Right renal pelvis (tissue), 4 donors: ENCODE measurements at places on chromosomes 7 and 10.

GRCh38 chr7:50164559-50165170 lies 71.6 kb upstream of the ZPBP start:
- no peak for DNase-seq

DNA sequence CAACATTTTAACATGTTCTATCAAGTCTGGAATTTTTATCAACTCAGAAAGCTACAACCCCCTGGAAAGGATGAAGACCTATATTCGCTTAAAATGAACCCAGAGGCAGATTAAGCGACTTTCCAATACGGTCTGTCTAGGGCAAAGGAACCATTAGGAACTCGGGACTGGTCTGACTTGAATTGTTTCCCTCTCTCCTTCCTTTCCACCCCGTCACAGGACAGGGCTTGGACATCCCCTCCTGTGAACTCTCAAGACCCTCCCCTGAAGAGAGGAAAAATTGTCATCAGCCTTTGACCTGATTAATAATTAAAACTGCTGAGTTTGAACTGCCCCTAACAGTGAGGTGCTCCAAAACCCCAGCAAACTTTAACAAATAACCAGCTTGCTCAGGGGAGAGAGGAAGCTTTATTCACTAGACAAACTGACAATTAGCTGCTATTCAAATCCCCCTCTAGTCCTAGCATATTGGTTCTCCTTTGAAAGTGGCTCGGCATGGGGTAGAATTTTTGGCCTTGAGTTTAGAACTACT lies 22.6 kb upstream of the SLF2 start:
- no peak for DNase-seq

DNA sequence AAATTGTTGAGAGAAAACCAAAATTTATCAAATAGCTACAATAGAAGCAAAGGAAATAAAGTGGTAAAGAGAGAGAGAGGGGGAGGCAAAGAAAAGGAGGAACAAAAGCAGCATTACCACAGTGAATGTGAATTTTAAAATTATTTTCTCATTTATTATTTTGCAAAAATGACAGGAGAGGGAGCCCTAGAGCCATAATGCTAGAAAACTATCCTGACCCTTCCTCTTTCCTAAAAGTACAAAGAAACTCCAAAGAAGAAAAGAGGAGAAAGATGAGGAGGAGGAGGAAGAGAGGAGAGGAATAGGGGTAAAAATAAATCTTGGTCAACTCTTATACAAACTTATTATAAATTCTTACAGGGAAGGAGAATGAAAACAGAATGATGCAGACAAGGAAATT lies 921.5 kb downstream of the NRG3 start:
- DNase-seq, result peak; percentile 14

- no peak for DNase-seq
Observed at GRCh38 chr7:112362053-112362650, 88.1 kb upstream of the IFRD1 start.

DNA sequence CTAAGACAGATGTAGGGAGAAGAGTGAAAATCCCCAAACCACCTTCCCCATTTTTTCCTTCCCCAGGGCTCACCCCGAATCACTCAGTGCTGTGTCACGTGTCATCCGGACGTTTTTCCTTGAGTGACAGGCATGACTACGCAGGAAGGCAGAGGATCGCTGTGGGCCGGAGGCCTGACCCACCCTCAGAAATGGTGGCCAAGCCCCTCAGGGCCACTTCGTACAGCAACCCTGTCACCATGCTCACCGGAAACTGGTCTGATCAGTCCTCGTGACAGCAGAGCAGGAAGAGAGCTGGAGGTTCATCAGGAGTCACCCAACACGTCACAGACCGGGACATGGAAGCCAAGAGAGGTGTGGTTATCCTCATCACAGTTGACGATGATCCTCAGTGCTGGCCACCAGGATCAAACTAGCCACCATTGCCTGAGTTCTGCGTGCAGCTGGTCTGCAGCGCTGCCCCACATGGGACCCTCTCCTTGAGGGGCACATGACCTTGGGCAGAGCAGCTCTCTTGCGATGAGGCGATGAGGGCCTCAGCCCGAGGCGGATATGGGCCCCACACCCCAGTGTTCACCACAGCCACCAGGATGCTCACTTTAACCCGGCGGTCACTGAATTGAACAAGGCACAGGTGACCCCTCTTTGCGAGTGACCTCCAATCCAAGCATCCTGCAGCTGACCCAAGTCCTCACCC lies 99.3 kb upstream of the INSIG1 start:
- no peak for DNase-seq

DNA sequence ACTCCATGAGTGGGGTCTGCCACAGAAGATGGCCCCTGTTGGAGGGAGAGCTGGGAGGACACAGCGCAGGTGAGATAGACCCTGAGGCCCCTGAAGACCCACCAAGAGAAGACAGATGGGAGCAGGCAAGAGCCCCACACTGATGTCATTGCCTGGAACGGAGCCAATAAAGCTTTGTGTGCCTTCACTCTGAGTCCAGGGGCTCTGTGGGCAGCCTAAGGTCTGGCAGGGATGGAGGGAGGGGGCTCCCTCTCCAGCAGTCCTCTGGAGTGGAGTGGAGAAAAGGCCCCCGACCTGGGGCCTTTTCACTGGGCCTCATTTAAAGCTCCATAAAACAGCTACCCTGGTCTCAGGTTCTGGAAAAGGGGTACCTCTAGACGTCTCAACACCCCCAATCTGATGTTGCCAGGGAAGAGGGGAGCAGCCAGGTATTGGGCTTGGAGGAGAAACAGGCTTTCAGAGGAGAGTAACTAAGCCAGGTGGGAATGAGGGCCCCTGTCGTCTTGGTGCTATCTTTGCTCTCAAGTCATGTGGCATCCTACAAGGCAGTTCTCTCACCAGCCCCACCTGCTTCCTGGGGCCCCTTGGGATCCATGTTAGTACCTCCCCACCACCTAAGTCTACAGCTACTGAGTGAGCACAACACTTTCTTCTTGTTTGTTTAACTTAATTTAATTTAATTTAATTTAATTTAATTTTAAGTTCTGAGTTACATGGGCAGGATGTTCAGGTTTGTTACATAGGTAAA lies 1.4 kb downstream of the C10orf62 start:
- DNase-seq, result no peak

DNA sequence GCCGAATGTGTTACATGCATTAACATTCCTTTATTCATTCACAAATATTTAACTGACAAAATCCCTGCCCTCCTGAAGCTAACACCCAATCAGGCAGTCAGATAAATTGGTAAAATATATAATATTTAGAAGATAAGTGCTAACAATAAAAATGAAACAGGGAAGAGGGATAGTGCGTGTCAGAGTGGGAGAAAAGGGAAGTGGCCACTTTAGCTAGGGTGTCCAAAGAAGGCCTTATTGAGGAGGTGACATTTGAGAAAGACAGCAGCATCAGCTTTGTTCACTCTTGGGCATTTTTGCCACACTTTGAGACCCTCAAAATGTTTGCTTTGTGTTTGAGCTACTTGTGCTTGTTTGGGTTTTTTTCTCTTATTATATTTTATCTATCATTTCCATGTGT lies 317.8 kb downstream of the SNX13 start:
- DNase-seq, result no peak

GRCh38 chr10:7405637-7406036 lies 5.2 kb downstream of the SFMBT2 start:
- DNase-seq, result no peak

DNA sequence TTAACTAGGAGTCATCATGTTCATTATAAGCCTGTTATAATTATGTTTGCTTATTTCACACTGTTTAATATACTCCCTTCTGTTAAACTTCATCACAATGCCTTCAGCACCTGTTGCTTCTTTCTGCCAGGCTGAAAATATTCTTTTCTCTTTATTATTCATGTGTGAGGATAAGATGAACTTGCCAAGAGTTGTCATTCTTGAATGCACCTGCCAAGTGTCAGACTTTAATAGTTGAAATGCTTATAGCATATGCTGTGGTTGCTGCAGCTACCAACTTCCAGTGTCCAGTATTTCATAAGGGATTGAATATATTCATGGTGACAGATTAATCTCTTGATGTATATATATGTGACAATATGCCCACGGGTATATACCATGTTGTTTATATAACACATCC lies 339.2 kb upstream of the MEOX2 start:
- DNase-seq, result no peak

DNA sequence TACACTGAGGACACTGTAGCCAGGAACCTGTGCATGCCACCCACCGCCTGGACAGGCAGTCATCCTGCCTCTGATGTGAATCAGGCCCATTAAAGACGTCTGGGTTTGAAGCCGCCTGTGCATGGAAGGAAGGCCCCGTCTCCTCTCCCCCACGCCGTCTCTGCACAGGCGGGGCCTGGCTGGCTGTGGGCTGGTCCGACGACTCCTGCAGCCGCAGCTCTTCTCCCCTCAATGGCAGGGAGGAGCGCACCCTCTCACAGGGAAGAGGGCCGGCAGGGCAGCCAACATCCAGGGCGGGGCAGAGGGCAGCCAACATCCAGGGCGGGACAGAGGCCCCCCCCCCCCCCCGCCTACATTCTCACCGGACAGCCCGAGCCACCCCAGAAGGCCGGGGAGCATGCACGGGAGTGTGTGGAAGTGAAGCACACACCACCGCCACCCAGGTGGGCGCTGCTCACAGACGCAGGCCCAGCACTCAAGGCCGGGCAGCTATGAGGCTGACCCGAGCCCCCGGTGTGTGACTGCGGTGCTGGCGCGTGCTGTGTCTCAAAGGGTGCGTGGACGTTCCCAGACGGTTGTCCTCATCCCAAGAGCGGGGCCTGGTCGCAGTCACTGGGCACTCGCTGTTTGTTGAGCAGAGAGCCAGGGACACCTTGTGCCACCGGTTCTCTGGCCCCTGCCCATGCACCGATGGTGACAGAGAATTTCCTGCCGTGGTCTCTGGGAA lies 19.1 kb downstream of the DPYSL4 start:
- no peak for DNase-seq

DNA sequence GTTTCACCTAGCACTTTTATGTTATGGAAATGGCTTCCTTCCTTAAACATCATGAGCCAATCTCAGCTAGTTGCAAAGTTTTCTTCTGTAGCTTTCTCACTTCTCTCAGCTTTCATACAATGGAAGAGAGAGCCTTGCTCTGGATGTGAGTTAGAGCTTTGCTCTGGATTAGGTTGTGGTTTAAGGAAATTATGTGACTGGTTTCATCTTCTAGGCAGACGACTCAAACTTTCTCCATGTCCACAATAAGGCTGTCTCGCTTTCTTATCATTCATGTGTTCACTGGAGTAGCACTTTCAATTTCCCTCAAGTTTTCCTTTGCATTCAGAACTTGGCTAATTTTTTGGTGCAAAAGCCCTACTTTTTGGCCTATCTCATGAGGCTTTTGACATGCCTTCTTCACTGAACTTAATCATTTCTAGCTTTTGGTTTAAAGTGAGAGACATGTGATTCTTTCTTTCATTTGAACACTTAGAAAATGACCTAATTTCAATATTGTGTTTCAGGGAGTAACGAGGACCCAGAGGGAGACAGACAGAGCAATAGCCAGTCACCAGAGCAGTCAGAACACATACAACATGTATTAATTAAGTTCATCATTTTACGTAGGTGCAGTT lies 49.8 kb downstream of the CNOT4 start:
- no peak for DNase-seq

- no peak for DNase-seq
Observed at GRCh38 chr7:117247809-117248208, 75.0 kb downstream of the WNT2 start.

DNA sequence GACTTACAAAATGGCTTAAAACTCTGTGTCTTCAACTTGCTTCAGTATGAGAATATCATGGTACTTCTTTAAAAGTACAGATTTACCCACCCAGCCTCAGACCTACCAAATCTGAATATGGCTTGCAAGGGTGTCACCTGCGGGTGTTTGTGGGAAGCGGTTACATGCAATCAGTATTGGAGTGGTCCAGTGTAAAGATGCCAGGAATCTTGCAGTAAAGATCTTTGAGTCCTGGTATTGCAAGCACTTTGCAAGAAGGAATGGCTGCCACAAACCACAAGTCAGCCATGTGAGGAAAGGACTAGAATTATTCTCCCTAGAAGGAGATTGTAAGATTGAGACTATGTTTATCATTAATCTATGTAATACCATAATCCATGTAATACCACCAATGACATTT lies 115.1 kb downstream of the PON1 start:
- no peak for DNase-seq

DNA sequence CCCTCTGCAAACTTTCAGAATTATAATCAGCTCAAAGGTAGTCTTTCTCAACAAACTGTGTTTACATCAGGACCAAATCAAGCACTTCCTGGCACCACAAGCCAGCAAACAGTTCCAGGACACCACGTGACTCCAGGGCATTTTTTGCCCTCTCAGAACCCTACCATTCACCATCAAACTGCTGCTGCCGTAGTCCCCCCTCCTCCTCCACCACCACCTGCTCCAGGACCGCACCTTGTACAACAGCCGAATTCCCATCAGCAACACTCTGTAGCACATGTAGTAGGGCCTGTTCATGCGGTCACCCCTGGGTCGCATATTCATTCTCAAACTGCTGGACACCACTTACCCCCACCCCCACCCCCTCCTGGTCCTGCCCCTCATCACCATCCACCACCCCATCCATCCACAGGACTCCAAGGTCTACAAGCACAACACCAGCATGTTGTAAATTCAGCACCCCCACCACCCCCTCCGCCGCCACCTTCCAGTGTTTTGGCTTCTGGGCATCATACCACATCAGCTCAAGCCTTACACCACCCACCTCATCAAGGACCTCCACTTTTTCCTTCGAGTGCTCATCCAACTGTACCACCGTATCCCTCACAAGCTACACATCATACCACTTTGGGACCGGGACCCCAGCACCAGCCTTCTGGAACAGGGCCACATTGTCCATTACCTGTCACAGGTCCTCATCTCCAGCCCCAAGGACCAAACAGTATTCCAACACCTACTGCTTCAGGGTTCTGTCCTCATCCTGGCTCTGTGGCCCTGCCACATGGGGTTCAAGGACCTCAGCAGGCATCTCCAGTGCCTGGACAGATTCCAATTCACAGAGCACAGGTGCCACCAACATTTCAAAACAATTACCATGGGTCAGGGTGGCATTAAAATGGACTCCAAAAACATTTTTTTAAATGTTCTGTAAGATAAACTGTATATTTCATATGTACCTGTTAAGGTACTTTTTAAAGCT lies 98.7 kb downstream of the KMT2E start:
- DNase-seq, result no peak

DNA sequence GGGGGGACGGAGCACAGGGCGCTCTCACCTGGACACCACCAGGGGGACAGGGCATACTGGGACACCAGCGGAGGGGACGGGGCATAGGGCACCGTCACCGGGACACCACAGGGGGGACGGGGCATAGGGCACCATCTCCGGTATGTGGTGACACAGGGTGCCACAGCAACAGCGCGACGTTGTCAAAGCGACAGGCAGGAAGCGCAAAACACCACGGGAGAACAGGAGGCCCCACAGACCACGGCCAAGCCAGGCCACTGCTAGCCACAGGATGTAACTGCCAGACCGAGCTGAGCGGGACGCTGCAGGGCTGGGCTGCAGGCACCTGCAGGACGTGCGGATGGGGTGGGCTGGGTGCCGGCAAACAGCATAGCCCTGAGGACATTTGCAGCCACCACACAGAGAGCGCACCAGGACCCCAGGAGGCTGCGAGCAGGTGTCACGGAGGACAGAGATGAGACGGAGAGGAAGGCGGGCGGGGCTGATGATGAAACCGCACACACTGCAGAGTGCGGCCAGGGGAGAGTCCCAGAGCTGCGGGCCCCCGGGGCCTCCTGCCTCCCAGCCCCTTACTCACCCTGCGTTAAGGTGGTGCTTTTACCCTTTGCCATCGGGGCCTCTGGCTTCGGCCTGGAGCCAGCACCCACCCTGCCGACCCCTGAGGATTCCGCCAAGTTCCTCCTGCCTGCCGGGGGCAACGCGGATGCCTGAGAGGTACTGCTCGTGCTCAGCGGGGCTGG lies 17.5 kb downstream of the MICALL2 start:
- DNase-seq, result no peak
